ENCODE measurements at places on chromosomes 1 and 21. TPM values are rescaled to one million over a fixed set of nuclear protein-coding genes. Genes with fewer than 3 reads are reported as not detected.

GRCh38 chr1:158124034-158124433 is 56.7 kb upstream of the CD1D start:
- DNase-seq: no peak

Gene PARP1
- 86.3 TPM for total RNA-seq

Gene TFF2
- total RNA-seq: not detected

Gene SEC16B
- total RNA-seq: 0.76 TPM

Gene KRTAP10-2
- not detected for total RNA-seq
